ENCODE measurements at places on chromosomes 13 and 19. TPM values are rescaled to one million over a fixed set of nuclear protein-coding genes. Genes with fewer than 3 reads are reported as not detected.

The CYP4F12 gene
- 3.1 TPM for total RNA-seq

DNA sequence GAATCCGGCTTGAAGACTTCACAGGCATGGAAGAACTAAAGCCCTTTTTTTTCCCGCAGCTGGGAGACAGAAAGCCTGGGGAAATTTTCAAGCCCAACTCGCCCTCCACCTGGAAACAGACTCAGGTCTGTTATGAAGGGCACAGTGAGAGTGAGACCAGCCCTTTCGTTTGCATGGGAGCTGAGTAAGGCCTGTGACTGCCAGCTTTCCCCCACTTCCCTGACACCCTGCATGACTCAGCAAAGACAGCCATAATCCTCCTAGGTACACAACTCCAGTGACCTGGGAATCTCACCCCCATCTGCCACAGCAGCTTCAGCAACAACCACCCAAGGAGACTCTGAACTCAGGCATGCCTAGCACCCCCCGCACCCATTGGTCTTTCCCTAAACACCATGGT lies 87.6 kb upstream of the ZNF91 start:
- H3K36me3 ChIP-seq = no peaks in the 10 kb centered on the region
- DNase-seq = no peak
- no peaks in the 10 kb centered on the region for H3K27me3 ChIP-seq

GRCh38 chr13:92265408-92265807 lies 867.0 kb downstream of the GPC5 start:
- no peaks in the 10 kb centered on the region for H3K4me1 ChIP-seq
- no peaks in the 10 kb centered on the region for H3K27me3 ChIP-seq
- no peak overlapping the region for H3K4me3 ChIP-seq
- DNase-seq = no peak

DNA sequence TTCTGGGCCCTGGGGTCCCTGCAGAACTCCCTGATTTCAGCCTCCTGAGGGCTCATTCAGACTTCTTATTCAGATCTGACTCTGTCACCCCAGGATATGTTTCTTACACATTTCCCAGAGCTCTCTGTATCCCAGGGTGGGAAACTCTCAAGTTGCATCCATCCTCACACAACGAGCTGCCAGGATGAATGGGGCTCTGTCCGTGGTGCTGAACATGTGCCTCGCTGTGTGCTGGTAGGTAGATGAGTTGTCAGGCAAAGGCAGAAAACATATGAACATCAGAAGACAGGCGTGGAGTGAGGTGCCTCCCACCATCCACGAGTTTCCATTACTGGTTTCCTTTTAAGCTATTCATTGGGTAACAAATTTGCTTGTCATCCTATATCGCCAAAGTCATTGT lies 11.4 kb upstream of the IGFL1 start:
- DNase-seq = no peak
- H3K27ac ChIP-seq = no peak overlapping the region
- no peaks in the 10 kb centered on the region for H3K36me3 ChIP-seq
- H3K27me3 ChIP-seq = no peaks in the 10 kb centered on the region

DNA sequence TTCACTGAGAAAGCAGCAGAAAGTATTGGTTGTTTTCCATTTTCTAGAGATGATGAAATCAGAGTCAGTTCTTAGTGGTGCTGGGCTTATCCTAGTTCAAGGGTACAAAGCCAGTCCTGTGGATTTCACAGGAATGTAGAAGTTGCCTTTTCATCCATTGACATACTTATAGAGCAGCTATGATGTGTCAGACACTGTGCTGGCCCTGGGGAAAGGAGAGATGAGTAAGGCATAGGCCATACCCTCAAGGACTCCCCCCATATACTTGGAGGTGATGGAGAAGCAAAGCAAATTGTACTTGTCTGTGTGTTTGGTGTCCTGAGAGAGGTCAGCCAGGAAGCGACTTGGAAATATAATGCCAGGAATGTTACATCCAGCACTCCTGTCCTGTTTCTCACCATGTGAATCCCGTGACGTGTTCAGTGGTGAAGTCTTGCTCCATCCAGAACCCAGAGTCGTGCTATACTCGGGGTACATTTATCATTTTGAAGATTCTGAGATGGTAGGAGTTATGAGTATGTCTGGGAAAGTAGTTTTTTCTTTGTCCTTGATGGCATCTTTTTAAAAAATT lies 22.6 kb downstream of the ERCC5 start:
- DNase-seq = no peak
- H3K4me3 ChIP-seq = no peak overlapping the region
- peaks cover 4% of the 10 kb centered on the region for H3K36me3 ChIP-seq
- no peaks in the 10 kb centered on the region for H3K4me1 ChIP-seq
- no peak overlapping the region for H3K27ac ChIP-seq
- H3K27me3 ChIP-seq = no peaks in the 10 kb centered on the region

The ZNF284 gene
- total RNA-seq = 3.7 TPM

The CCDC8 gene
- total RNA-seq = 25.7 TPM
